ENCODE measurements at places on chromosomes 2 and 18.

DNA sequence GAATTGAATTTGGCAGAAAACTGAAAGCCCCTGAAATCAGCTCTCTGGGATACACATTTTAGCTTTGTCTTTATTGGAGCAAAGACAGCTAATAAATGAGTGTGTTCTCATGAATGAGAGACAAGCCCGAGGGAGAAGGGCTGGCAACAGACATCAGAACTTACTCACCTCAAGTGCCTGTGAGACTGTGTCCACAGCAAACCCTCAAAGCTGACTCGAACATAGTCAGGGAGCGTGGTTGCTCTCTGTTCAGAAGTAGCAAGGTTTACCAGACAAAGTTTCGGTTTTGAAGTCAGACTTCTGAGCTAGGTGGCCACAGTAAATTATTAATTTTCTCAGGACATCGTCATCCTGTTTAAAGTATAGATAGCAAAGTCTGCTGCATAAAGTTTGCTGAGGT is 207.9 kb downstream of the CMPK2 start:
- DNase-seq = no peak

- no peak for DNase-seq
Measured at GRCh38 chr2:65608916-65609315, 176.5 kb upstream of the SPRED2 start.

DNA sequence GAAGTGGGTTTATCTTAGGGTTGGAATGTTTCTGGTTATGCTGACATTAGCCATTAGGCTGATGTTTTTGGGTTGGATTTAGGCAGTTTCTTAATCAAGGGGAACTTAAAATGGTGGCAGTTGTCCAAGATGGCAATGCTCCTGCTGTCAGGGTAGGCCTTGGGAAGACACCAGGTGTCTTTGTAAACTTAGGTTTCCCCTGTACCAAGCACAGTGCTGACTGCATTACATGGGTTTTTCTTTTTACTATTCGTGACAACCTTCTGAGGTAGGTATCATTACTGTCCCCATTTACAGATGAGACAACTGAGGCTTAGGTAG is 528 bp upstream of the ATG16L1 start:
- DNase-seq = no peak

DNA sequence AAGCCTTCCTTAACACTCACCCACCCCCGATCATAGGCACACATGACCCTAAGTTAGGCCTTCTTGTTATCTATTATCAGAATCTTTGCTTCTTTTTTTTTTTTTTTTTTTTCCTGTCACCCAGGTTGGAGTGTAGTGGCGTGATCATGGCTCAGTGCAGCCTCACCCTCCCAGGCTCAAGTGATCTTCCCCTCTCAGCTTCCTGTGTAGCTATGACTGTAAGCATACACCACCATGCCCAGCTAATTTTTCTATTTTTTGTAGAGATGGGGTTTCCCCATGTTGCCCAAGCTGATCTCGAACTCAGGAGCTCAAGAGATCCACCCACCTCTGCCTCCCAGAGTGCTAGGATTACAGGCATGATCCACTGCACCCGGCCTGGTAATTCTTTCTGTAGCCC is 328.7 kb downstream of the NR4A2 start:
- DNase-seq = no peak

GRCh38 chr2:88077080-88077479 is 9.5 kb downstream of the SMYD1 start:
- no peak for DNase-seq

GRCh38 chr18:59813942-59814341 is 85.9 kb upstream of the PMAIP1 start:
- DNase-seq = no peak

- DNase-seq = no peak
Measured at GRCh38 chr2:220334871-220335590, 707.6 kb downstream of the SLC4A3 start.

- DNase-seq = no peak
Measured at GRCh38 chr2:71463342-71463654, 9.9 kb downstream of the DYSF start.

DNA sequence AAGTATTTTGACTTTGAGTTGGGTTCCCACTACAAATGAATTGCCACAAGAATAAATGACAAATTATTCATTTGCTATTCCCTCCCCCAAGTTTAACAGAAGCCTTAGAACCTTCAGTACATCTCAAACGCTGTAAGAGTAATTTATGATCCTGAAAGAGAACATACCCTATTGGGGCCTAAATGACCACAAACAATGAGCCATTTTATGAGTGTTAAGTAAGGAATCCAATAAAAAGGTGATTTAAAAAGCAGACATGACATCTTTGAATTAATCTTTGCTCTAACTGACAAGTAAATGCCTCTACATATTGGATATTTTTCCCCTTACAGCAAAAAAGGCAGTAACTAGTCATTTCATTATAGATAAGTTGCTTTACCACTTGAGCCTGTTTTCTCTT is 136.9 kb downstream of the NRXN1 start:
- DNase-seq = no peak

- no peak for DNase-seq
Measured at GRCh38 chr18:34458410-34458977, 233.8 kb upstream of the NOL4 start.

- no peak for DNase-seq
Measured at GRCh38 chr2:49933711-49934110, 779.4 kb upstream of the FSHR start.

DNA sequence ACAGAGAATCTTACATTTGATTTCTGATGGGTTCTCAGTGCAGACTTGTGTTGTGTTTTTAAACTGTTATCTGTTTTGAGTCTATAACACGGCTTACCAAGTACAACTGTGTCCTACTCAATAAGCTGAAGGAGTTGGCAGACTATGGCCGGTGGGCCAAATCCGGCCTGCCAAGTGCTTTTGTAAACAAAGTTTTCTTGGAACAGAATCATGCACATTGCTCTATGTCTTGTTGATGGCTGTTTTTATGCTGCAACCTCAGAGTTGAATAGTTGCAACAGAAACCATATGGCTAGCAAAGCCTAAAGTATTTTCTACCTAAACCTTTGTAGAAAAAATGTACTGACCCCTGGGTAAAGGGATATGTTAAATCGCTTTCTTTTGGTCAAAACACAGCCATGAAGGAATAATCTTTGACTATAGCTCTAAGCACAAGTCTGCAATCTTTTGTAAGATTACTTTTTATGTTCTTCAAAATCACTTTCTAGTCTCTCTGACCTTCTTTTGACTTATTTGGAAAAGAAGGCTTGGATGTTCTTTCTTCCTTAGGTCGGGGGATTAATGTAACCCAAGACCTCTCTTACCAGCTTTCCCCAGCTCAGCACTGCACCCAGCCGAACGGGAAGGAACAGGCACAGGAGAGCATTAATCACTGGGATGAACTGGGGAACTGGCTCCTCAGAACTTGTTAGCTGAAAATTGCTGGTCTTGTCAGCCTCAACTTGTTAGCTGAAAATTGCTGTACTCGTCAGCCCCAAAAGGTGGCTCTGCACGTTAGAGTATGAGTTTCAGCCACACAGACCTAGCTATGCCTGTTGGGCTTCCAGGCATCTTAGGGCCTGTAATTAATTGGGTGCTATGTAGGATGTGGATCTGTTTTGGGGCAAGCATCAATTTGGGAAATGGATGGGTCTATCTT is 75.4 kb downstream of the CD8B2 start:
- DNase-seq = no peak

- DNase-seq = no peak
Measured at GRCh38 chr2:98467652-98468051, 23.0 kb downstream of the INPP4A start.

GRCh38 chr2:191315365-191315752 is 70.2 kb downstream of the MYO1B start:
- no peak for DNase-seq

DNA sequence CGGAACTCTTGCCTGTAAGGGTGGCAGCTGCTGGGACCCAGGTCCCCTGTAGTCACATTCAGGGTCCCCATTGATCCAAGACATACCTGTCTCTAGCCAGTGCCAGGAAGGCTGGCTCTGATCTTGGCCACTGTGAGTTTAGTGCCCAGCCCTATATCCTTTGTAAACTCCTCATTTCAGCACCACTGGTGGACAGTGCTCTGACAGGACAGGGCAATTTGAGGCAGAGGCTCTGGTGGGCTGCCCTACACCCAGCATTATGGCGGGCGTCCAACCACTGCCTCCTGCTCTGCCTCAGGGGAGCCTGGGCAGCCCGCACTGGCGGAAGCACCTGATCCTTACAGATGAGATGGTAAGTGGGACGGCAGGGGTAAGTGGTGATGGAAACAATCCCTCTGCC is 55.2 kb upstream of the MGAT4A start:
- no peak for DNase-seq

GRCh38 chr2:18159896-18160295 is 281.4 kb downstream of the KCNS3 start:
- no peak for DNase-seq

GRCh38 chr2:7844414-7844965 is 837.4 kb upstream of the ID2 start:
- DNase-seq = no peak

- no peak for DNase-seq
Measured at GRCh38 chr2:162945785-162946184, 107.2 kb upstream of the KCNH7 start.

- no peak for DNase-seq
Measured at GRCh38 chr2:181723731-181724130, 43.4 kb upstream of the NEUROD1 start.

GRCh38 chr18:62071071-62071470 is 115.8 kb downstream of the PIGN start:
- no peak for DNase-seq

- DNase-seq = no peak
Measured at GRCh38 chr2:195531754-195532153, 125.3 kb upstream of the SLC39A10 start.

GRCh38 chr2:157174321-157174720 is 83.2 kb upstream of the GALNT5 start:
- DNase-seq = no peak

GRCh38 chr18:39296293-39296888 is 1730.8 kb upstream of the CELF4 start:
- DNase-seq = no peak

DNA sequence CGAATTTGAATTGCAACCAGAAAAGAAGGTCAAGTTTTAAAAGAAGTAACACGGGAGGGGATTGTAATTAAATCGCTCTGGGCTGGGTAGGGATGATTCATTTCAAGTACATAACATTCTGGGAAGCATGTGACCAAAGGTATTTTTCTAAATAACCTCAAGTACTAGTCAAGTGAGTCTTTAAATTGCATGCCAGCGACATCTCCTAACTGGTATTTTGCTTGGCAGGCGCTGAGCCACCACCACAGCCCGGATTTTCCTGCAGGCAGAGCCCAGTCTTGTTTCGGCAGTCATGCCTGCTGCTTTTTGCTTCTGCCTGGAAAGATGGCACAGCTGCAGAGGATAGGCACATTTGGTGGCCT is 33.7 kb upstream of the NPAS2 start:
- DNase-seq = no peak

DNA sequence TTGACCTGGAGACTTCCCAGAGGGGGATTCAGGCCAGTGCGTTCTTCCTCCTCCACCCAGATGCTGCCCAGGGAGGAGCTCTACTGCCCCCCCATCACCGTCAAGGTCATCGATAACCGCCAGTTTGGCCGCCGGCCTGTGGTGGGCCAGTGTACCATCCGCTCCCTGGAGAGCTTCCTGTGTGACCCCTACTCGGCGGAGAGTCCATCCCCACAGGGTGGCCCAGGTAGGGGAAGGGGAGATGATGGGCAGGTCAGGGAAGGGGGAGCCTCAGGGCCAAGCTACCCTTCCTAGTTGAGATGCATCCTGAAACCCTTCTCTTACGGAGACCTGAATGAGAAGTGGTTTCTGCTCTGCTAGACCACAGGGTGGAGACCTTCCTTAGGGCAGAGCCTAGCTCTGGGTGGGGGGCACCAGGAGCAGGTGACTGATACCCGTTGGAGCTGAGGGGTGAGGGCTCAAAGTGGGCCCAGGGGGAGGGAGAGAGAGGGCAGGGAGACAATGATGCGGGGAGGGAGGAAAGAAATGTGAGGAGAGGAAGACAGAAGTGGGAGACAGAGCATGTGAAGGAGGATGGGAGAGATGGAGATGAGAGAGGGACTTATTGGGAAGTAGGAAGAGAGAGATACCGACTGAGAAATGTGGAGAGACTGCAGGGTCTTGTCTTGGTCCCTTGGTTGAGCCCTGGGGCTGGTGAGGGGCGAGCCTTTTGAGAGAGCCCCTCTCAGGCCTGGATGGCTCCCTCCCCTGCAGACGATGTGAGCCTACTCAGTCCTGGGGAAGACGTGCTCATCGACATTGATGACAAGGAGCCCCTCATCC is 159.4 kb downstream of the DYSF start:
- DNase-seq = no peak

DNA sequence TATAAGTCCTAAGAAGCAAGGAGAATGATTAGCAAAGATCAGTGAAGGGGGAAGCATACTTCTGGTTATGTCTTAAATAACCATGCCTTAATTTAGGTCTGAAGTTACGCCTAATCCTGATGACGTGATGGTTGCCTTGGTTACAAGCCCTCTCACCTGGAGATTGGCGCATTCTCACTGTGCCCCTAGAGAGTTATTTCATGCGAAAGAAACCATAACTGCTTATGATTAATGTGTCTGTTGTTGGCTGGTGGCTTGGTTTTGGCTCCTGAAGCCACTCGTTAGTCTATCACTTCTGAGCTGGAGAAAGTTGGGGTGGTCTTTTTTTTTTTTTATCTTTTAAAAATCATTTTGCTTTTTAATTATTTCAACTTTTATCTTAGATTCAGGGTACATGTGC is 47.0 kb downstream of the TNFRSF11A start:
- no peak for DNase-seq

DNA sequence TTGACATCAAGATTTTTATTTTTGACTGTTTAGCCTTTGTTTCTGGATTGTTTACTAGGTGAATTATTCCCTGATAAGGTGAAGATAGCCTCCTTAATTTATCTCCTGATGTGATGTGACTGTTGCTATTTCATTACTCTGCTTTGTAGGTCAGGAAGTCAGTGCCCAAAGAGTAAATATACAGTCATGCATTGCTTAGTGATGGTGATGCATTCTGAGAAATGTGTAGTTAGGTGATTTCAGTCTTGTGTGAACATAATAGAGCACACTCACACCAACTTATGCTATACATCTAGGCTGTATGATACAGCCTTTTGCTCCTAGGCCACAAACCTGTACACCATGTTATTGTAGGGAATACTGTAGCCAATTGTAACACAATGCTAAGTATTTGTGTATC is 102.4 kb upstream of the THUMPD2 start:
- DNase-seq = no peak

DNA sequence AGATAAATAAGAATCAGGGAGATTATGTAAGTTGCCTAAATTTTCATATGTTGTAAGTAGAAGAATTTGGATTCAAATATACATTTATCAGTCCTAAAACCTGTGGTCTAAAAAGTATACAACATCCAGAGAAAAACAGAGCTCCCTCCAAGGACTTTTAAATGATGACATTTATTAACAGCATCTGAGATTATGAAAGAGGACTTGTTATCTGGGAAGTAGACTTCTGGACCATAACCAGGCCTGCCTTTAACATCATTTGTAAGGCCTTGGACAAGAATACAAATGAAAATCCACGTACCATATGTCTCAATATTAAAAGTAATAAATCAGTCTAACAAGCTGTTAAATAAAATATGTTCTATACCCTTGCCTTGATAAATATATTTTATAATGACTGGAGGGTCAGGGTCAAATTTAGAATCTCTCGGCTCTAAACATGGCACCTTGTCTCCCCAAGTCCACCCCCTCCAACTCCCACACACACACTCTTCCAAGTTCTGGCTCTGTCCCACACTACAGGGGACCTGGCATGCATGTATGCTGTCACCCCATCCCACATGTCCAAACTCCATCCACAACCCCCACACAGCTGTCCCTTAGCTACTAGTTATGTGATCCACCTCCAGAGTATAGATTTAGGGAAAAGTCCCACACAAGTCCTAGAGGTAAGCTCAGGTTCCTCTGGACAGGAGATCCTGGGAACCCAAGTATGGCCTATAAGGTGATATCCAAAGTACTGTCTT is 382.6 kb downstream of the CDH2 start:
- DNase-seq = no peak

Measured in activated CD4-positive, alpha-beta T cell treated with anti-CD3 and anti-CD28 coated beads, Interleukin-2, amount 50 U/mL, for 48 hours (primary cell).